ENCODE measurements at places on chromosomes 2 and 18.

DNA sequence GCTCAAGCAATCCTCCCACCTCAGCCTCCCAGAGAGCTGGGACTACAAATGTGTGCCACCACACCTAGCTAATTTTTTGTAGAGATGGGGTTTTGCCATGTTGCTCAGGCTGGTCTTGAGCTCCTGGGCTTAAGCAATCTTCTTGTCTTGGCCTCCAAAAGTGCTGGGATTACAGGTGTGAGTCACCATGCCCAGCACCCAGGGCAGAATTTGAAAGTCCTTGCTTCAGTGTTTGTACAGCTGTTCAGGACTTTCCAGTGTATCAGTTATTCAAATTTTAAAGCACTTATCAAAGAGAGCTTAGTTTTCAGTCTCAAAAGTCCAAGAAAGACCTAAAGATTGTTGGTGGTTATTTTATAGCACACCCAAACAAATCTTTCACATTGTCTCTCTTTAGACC lies 43.6 kb upstream of the VPS54 start:
- DNase-seq, result no peak
- no peak overlapping the region for H3K27ac ChIP-seq
- no peak overlapping the region for H3K4me3 ChIP-seq
- H3K36me3 ChIP-seq, result no peaks in the 10 kb centered on the region
- peaks cover 36% of the 10 kb centered on the region for H3K4me1 ChIP-seq
- no peaks in the 10 kb centered on the region for H3K27me3 ChIP-seq

DNA sequence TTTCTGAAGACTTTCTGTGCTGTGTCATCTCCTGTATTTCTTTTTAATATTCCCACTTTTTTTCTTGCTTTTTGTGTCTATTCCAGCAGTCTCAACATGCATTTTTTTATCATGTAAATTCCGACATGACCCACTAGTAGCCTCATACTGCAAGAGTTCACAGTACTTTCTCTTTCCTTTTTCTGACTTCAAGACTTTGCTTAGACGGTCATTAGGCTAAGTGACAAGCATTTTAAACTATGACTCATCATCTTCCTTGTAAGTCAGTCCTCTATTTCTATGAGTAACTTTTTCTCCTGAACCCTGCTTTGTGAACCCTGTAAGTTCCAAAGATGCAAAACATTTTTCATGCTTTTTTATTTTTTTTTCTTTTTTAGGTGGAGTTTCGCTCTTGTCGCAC lies 381.2 kb downstream of the TXNL1 start:
- H3K4me3 ChIP-seq, result peak overlapping the region; percentile 13
- no peaks in the 10 kb centered on the region for H3K36me3 ChIP-seq
- H3K4me1 ChIP-seq, result peaks cover 6% of the 10 kb centered on the region
- DNase-seq, result no peak
- H3K27ac ChIP-seq, result peak overlapping the region; percentile 71
- H3K27me3 ChIP-seq, result peaks cover 7% of the 10 kb centered on the region

GRCh38 chr2:27117995-27118524 lies 868 bp downstream of the CGREF1 start:
- H3K27me3 ChIP-seq, result peaks cover 41% of the 10 kb centered on the region
- no peak overlapping the region for H3K27ac ChIP-seq
- peak overlapping the region; percentile 68 for H3K4me3 ChIP-seq
- H3K36me3 ChIP-seq, result no peaks in the 10 kb centered on the region

DNA sequence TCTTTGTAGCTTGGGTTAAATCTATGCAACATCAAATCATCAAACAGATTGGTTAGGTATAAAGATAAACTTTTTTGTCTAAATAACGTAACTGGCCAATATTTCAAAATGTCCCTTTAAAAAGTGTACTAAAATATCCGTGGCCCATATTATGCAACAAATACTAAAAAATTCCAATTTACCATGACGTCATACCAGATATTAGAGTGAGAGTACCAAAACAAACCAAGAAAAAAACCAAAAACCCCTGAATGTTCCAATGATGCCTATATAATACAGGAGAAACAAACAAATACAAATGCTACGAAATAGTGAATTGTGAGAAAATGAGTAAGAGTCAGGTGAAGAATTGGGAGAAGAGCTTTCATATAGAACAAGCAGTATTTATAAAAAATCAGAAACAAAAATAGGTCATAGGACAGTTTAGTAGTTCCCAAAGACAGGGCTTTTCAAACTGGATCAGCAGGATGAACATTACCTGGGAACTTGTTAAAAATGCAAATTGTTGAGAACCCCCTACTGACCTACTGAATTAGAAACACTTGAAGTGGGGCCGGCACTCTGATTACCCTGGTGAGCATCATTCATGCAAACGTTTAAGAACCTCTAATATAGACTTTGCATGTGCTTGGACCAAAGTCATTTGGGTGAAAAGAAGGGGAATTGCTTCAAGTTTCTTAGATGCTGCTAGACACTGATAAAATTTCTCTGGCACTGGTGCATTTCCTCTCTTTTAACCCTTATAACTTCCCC lies 753.7 kb downstream of the DSC3 start:
- no peaks in the 10 kb centered on the region for H3K4me1 ChIP-seq
- no peak for DNase-seq
- H3K36me3 ChIP-seq, result no peaks in the 10 kb centered on the region
- no peaks in the 10 kb centered on the region for H3K27me3 ChIP-seq
- H3K4me3 ChIP-seq, result no peak overlapping the region

- no peaks in the 10 kb centered on the region for H3K4me1 ChIP-seq
- no peaks in the 10 kb centered on the region for H3K36me3 ChIP-seq
- H3K27me3 ChIP-seq, result no peaks in the 10 kb centered on the region
- H3K27ac ChIP-seq, result no peak overlapping the region
Measured at GRCh38 chr18:69820538-69820937, 127.1 kb downstream of the CD226 start.

DNA sequence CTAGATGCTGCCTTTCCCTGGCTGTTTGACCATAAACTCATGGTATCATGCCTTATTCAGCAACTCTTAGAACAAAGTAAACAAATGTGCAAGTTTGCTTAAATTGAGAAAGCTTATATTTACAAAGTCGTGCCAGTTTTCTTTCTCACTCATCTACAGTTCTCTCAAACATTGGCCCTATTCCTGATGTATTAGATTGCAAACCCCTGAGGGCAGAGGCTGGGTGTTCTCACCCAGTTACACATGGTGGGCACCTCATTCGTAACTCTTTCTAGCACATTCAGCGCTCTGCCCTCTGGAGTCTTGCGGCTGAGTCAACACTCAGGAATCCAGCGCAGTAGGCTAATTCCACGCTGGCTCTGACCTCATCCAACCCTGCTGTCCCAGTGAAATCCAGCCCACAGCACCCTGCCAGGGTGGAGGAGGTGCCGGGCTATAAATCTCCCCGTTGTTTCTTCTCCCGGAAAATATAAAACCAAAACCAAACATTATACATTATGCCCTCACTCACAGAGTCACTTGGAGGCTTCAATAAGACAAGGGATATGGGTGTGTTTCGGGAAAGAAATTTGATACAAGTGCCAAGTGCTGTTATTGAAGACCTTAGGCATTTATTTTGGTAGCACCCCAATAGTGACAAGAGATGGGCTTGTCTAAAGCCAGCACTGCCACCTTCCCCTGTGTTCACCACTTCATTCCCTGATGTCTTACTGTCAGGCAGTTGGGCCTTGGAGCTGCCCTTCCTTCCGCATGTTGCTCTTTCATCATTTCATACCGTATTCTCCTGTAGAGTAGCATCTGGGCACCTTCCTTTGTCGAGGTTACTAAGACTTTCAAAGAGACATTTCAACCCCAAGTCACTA lies 287.4 kb downstream of the PRKCE start:
- DNase-seq, result no peak
- H3K36me3 ChIP-seq, result no peaks in the 10 kb centered on the region
- H3K4me1 ChIP-seq, result peaks cover 4% of the 10 kb centered on the region
- no peak overlapping the region for H3K27ac ChIP-seq
- H3K27me3 ChIP-seq, result no peaks in the 10 kb centered on the region
- no peak overlapping the region for H3K4me3 ChIP-seq

DNA sequence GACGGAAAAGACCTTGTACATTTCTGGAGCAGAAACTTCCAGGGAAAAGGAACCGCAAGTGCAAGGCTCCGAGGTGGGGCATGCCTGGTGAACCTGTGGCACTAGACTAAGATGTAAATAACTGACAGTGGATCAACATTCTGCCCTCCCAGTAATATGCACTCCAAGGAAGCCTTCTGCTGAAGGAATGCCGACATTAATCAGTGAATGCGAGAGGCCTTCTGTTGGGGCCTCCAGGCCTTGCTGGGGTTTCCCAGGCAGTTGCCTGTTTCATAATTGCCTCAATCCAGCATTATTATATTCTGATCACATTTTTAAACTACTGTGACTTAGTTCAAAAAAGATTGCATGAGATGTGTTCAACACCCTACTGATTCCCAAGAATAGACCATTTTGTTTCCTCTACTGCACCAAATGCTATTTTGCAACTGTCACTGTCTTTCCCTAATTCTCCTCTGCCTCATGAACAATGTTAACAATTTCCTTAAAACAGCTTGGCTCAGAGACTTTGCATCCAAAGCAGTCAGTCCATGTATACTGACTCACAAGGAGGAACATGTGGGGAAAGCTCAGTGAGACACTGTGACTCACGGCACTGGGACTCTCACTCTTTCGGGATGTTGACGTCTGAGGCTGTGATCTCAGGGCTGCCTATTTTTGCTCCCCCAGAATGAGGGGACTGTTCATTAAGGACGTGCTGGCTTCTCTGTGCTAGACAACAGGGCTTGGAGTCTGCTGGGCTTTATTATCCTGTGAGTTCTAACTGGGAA lies 10.5 kb upstream of the DSG2 start:
- H3K4me3 ChIP-seq, result no peak overlapping the region
- DNase-seq, result no peak
- peaks cover 27% of the 10 kb centered on the region for H3K27me3 ChIP-seq
- no peak overlapping the region for H3K27ac ChIP-seq
- H3K4me1 ChIP-seq, result peaks cover 14% of the 10 kb centered on the region
- no peaks in the 10 kb centered on the region for H3K36me3 ChIP-seq

GRCh38 chr2:231648579-231649174 lies 56.0 kb downstream of the TEX44 start:
- no peaks in the 10 kb centered on the region for H3K36me3 ChIP-seq
- DNase-seq, result peak; percentile 76
- no peaks in the 10 kb centered on the region for H3K27me3 ChIP-seq
- no peaks in the 10 kb centered on the region for H3K4me1 ChIP-seq
- H3K4me3 ChIP-seq, result no peak overlapping the region

DNA sequence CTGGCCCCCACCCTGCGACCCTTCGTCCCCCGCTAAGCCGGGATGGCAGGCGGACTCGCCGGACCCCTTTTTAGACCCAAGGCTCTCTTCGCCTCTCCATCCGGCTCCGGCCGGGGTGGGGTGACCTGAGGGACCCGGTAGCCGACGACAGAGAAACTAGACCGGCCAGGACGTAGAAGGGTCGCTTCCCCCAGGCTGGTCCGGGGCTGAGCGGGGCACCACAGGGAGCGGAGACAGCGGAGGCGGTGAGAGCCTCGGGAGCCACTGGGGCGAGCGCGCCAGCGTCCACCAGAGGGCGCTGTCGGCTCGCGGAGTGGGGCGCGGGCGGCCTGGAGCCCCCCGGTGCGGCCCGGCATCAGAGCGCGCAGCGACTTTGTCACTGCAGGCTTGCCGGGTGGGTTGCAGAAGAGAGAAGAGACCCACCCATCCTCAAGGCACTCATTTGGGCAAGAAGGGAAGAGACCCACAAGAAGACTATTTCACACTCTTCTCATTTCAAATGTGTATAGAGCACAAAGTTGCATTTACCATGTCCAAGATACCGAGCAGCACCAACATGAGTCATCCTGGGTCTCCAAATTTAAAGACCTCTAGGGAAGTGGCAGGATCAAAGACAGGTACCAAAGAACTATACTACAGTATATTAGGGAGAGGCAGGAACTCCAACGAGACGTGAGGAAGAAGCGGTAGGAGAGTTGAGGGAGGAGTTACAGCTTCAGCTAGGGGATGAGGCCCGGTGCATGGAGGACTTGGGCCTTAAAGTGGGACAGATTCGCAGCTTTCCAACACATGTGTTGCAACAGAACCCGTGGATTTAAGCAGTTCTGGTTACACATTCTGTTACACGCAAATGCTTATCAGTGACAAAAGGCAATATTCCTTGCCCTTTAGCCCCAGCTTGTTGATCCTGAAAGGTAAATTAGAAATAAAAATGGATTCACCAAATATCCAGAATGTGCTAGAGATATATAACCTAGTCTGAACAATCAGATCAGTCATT lies 7.6 kb upstream of the PRKCE start:
- H3K36me3 ChIP-seq, result no peaks in the 10 kb centered on the region
- DNase-seq, result peak; percentile 84
- peaks cover 11% of the 10 kb centered on the region for H3K4me1 ChIP-seq
- H3K27me3 ChIP-seq, result peaks cover 44% of the 10 kb centered on the region

DNA sequence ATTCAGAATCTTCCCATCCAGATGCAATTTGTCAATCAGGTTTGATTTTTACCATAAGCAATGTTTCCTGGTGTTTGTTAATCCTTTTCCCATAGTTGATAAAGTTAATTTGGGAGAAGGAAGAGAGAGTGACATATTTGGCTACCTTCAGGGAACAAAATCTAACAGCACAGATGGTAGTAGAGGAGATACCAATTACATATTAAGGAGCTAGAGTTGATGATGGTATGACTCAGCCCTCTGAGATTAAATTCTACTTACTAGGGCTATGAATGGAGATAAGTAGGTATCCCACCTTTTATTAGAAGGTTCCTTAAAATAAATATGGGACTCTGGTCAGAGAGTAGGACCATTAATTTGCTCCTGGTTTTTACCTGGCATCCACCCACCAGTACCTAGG lies 139.7 kb downstream of the EHBP1 start:
- no peaks in the 10 kb centered on the region for H3K4me1 ChIP-seq
- no peak overlapping the region for H3K27ac ChIP-seq
- no peaks in the 10 kb centered on the region for H3K36me3 ChIP-seq

GRCh38 chr2:218713922-218714321 lies 3.3 kb downstream of the TTLL4 start:
- H3K27me3 ChIP-seq, result no peaks in the 10 kb centered on the region
- H3K36me3 ChIP-seq, result no peaks in the 10 kb centered on the region
- H3K4me1 ChIP-seq, result peaks cover 24% of the 10 kb centered on the region
- no peak overlapping the region for H3K27ac ChIP-seq
- no peak overlapping the region for H3K4me3 ChIP-seq

DNA sequence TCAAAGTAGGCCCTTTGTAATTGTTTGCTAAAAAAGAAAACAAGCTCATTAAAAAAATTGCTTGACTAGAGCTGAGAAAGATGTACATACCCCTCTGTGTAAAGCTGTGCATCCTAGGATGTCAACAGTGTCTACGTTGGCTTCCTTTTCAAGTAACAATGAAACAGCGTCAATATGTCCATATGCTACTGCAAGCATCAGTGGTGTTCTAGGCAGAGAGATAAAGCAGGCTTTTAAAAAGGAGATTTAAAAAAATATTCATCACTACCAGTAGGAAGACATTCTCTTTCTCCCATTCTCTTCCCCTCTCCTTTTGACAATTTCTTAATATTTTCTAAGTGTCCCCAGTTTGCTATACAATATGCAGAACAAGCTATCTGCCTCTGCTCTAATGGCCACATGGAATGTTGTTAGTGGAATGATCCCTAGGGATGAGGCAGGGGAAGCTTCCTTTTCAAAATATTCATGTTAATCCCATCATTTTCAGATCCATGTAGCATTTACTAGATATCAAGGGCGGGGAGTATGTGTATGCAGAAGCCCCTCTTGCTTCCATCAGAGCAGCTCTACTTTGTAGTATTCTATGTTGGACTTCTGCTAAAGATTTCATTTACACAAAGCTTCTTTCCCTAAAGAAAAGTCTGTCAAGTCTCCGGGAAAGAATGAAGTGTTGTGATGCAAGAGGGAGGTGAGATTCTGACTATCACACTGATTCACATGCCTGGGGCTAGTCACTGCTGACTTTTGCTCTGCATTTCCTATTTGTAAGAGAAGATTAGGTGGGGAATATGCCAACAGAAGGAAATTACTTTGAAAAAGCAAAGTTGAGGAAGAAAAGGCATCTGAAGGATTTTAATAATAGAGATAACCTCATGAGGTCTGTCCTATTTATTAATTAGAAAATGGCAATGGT lies 81.5 kb upstream of the PGAP1 start:
- H3K36me3 ChIP-seq, result no peaks in the 10 kb centered on the region
- H3K27ac ChIP-seq, result peak overlapping the region; percentile 71
- no peak overlapping the region for H3K4me3 ChIP-seq
- no peak for DNase-seq
- no peaks in the 10 kb centered on the region for H3K4me1 ChIP-seq

Data from activated T-cell treated with anti-CD3 and anti-CD28 coated beads, Interleukin-2, amount 50 U/mL, for 72 hours (primary cell).